ENCODE measurements at places on chromosomes 5 and 9.

- DNase-seq = no peak
Measured at GRCh38 chr5:54884195-54884536, 101.2 kb downstream of the ESM1 start.

- DNase-seq = no peak
Measured at GRCh38 chr9:108743901-108744371, 111.8 kb downstream of the ACTL7B start.

DNA sequence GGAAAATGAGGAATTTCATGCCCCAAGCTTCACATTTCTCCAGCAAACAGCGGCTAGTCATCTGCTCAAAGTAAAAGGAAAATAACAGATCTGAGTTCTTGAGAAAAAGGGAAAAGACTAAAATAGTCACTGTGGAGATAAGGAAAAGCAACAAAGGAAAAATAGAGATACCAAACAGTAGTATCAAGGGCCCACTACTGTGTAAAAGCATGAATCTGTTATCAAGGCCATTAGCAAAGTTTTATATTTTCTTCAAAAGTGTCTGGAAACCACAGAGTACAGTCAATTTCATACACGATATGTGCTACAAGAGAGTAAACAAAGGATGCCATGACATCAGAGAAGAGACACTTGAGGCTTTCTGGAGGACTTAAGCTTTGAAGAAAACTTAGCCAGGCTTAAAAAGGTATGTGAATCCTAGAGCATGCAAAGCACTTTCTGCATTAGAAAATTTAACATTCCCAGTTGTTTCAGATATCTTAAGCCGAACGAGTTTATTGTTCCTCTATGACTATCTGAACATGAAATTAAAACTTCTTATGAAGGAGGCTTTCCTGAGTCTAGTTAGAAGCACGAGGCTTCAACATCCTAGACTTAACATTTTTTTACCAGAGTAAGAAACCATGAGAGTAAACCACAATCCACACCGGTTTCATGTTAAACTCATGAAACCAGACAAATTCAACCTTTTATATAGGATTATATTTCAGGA is 1.2 kb downstream of the TTC33 start:
- no peak for DNase-seq

DNA sequence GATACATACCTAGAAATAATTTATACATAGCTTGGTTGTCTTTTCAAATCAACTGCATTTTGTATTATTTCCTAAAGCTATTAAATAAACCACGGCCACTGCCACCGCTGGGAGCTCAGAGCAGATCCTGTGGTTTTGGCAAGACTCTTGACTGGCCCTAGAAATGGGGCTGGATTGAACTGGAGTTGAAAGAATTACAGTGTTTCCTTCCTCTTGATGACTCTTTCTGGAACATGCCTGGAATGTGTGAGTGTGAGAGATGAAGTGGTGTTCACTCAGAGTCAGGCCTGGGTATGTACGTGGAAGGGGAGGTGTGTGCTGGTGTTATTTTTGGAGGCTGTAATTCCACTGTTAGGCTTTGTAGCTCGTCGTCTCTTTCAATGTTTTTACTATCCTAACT is 45.9 kb downstream of the TEK start:
- DNase-seq = no peak

DNA sequence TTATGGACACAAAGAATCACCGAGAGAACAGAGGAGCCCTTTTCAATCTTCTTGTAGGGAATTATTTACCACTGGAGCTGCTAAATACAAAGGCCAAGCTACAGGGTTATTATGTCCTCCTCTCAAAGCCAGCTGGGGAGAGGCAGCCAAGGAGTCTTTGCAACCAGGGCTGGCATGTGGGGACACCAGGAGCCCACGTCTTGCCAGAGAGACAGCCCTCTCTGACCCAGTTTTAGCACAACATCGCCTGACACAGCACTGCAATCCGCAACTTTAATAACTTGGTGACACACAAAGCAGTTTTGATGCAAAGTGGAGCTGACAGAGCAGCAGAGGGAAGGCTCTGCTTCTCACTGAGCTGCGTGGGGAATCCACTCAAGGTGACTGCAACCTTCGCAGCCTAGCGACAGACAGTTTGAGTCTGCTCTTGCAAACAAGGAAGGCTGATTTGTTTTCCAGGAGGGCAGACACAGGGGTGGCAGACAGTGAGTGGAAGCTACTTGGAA is 33.6 kb downstream of the TLR4 start:
- no peak for DNase-seq

- DNase-seq = no peak
Measured at GRCh38 chr5:14696851-14697250, 32.3 kb downstream of the OTULIN start.

GRCh38 chr5:53934151-53934820 is 373.8 kb downstream of the NDUFS4 start:
- DNase-seq = no peak

GRCh38 chr9:72788966-72789735 is 163.7 kb downstream of the ALDH1A1 start:
- no peak for DNase-seq

DNA sequence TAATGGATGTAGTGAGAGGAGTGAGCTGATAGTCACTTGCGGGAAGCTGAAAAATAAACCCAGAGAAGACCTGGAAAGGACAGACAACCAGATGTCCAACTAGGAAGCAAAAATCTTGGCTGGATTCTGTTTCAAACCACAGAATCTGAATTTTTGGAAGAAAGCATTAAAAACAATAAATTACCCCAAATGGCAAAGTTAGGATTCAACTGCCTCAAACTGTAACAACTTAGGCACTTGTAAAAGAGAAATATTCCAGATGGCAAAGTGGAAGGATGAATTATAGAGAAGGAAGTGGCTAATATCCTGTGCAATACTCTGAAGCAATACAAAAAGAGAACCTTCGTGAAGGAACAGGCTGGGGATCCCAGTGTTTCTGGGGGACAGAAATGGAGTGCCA is 46.8 kb upstream of the SLIT3 start:
- no peak for DNase-seq

- no peak for DNase-seq
Measured at GRCh38 chr5:77709993-77710685, 66.0 kb downstream of the TBCA start.
